ENCODE measurements at places on chromosomes 3 and 15.
A peak's percentile ranks its signal among the peaks of the same experiment; 100 is the strongest.

DNA sequence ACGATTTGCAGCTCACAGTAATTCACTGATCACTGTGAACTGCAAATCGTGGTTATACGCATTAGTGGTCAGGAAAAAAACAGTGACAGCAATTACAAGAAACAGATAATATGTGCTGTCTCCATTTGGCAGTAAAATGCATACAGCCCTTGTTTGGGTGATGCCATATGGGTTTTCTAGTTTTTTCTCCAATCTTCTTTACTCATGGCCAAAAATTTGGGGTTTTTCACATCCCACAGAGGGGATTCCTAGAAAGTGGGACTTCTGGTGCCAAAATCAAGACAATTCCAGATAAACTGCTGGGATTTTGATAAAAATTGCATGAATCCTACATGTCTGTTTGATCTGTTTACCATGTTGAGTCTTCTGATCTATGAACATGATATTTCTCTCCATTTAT lies 15.6 kb downstream of the NDN start:
- DNase-seq, result no peak

DNA sequence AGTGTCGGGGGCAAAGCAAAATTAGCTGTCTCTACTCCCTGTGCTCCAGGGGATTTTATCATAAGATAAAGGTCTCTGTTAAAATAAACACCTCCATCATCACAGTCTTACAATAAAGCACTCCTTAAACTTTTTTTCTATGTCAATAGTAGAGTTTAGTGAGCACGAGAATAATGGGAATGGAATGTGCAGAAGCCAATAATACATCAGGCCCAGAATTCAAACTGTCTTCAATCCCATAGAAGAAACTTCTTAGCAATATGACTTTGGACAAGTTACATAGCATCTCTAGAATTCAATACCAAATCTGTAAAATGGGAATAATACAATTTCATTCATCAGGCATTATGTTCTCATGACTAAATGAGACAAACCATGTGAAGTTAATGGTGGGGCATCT lies 49.0 kb upstream of the EPHA3 start:
- DNase-seq, result no peak

DNA sequence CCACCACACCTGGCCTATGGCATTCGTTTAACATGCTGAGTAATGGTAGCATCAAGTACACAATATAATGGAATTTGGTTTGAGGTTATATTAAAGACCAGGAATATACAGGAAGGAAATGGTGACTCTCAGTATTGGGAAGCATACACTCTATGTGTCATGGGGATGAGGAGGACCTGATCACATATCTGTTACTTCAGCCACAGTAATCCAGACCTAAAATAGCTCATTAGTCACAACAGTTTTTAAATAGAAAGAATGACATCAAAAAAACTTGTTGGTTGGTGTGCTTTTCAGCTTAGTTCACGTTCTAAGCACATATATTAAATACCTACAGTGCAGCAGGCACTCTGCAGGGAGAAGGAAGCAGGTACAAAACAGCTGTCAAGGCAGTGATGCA lies 52.5 kb upstream of the ATP2C1 start:
- DNase-seq, result no peak

DNA sequence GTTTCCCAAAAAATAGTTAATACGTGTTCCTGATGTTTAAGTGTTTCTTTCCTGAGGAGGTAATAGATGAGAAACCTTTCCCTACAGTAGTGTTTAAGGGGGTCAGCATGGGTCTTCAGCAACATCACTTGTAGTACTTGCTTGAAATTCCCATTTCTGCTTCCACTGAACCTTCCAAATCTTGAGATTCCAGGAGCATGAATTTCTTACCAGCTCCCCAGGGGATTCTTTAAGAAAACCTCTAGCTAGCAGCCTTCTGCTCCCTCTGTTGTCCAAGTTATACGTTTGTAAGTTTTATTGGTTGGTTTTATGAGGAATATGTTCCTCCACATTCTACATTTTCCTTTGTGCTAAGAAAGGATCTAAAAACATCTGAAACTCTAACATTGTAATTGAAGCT lies 38.2 kb upstream of the ACP3 start:
- no peak for DNase-seq

GRCh38 chr15:50378776-50379175 lies 23.8 kb upstream of the GABPB1 start:
- no peak for DNase-seq

- no peak for DNase-seq
Observed at GRCh38 chr15:69793431-69793780, 304.3 kb downstream of the TLE3 start.

DNA sequence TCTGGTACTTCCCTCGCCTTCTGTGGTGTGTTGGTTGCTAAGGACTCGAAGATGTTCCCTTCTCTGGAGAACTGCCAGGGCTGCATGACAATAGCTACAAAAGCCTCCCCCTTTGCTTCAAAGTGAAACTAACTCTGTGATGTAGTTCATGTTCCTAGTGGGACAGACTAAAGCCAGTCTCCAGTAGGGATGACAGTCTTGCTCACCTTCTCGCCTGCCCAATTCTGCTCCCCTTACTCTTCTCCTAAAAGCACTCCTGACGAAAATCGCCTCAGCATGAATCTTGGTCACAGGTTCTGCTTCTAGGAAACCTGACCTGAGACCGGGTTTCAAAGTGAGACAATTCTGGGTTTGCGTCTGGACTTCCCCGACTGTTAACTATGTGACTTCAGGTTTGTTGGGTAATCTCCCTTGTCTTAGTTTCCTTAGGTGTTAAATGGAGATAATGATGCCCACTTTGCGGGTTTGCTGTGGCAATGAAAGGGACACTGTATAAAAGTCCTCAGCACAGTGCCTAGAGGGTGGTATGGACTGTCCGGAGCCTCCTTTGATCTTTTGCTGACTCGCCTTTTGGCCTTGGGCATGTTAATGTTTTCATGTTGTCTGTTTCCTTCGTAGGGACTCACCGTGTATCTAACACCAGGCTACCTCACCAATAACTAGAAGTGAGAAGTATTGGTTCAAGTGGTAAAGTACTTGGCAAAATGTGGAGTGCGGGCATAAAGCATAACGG lies 24.9 kb upstream of the THRB start:
- DNase-seq, result peak; percentile 49

DNA sequence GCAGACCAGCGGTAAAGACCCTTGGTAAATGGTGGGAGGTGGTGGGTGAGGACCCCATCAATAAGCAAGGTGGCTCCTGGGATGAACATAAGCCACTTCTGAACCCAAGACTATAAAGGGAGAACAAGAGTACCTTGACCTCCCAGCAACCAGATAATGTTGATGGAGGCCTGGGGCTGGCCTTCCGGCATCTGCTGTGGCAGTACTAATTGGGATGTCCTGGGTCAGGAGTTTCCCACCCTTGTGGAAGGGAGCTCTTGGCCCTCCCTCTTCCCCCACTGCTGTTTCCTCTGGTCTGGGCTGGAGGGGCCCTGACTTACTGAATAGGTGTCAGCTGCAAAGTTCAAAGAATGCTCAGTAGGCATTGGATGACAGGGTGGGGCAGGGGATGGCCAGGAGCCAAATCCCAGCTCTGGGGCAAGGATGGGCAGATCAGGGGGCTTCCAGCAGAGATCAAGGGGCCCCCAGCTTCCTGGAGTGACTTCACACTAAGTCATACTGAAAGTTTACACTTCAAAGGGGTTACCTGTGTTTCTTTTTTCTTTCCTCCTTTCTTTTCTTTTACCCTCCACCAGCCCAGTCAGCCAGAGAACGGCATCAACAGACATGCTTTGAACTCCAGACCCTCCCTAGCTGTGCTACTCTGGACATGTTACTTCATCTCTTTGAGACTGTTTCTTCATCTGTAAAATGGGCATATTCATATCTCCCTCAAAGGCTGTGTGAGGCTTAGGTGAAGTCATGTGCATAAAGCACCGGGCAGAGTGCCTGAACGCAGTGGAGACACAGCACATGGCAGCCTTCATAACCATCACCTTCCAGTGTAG lies 1.5 kb downstream of the RBP1 start:
- no peak for DNase-seq

DNA sequence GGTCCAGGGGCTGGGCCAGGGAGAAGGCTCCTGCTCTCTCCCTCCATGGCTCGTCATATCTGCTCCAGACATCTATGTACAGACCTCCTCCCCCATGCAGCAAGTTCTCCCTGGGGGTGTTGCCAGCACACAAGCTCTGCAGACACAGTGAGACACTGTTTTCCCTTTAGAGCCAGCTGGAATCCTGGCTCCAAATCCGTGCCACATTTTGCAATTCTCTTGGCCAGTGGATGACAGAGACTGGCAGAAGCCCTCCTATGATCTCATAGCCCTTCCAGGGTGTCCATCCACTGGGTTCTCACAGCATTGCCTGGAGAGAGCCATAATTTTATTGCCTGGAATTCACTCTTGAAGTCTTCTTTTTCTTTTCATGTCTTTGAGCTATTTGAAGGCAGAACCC lies 203.9 kb downstream of the TLE3 start:
- no peak for DNase-seq

GRCh38 chr3:191030929-191031328 lies 168.1 kb upstream of the OSTN start:
- DNase-seq, result no peak

DNA sequence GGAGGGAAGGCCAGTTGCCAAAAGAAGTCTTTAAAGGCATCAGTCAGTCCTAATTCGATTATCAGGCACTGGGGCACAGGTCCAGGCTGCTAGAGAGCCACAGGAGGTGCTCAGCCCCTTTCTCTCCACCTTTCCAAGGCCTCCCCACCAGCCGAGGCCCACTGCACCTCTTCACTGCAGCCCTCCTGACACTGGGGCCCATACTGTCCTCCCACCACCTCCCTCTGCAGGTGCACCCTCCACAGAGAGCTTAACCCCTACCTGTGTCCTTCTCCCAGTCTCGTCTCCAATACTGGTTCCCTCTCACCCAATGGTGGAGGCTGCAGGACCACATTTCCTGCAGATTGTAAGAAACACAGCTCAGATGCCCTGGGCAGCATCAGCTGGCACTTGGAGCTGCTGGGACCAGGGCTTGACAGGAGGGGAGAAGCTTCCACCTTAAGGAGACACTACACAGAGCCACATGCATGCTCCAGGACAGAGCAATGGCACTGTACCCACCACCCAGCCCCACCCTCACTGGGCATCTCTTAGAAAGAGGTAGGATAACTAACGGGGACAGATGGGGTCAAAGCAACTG lies 81.6 kb upstream of the PRR20G start:
- no peak for DNase-seq

GRCh38 chr3:66269411-66269810 lies 48.6 kb downstream of the SLC25A26 start:
- DNase-seq, result no peak

DNA sequence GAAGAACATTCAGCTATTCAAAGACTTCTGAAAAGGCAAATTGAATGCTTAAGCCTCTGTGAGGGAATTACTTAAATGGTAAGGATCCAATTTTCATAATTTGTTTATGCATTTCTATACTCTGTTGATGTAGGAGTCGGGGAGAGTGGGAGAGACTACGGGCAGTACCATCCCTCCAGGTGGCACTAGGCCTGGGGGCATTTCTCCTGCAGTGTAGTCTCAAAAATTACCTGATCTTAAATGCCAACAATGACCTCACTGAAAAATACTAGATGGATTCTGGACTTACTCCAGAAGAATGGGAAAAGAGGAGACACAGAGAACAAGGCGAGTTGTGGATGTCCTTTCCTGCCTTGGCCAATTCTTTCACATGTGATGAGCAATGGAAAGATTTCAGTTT lies 77.8 kb upstream of the PLXND1 start:
- no peak for DNase-seq

GRCh38 chr15:69072906-69073305 lies 58.4 kb downstream of the NOX5 start:
- DNase-seq, result no peak

GRCh38 chr3:97952280-97952679 lies 20.0 kb downstream of the RIOX2 start:
- no peak for DNase-seq

DNA sequence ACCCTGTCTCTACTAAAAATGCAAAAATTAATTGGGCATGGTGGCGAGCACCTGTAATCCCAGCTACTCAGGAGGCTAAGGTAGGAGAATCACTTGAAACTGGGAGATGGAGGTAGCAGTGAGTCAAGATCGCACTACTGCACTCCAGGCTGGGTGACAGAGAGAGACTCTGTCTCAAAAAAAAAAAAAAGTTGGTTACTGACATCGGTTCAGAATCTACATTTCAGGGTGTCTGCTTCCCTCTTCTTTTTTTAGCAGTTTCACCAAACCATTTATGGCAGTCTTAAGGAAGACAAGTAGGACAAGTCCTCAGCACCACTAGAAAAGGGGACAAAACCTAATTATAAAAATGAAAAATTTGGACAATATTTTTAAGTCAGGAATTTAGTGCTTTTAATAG lies 3.3 kb upstream of the USP4 start:
- DNase-seq, result no peak

DNA sequence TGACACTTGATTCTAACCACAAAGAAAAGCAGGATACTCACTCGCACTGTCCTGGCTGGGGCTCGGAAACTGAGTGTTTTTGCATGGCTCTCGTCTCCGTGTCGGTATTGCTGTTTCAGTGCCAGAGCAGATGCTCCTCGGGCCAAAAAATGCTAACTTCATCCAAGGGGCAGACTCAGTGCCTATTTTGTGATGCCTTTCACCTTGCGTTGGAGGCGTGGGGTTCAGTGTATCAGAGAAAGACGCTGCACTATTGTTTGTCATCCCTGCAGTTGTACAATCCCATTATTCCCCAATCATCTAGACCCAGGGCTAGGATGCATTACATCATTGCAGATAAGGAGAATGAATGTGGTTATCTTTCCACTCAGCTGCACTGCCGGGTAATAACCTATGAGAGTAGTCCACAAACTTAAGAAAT lies 1.4 kb downstream of the CACNA2D3 start:
- no peak for DNase-seq

GRCh38 chr15:76642671-76643070 lies 262.5 kb downstream of the SCAPER start:
- DNase-seq, result no peak

DNA sequence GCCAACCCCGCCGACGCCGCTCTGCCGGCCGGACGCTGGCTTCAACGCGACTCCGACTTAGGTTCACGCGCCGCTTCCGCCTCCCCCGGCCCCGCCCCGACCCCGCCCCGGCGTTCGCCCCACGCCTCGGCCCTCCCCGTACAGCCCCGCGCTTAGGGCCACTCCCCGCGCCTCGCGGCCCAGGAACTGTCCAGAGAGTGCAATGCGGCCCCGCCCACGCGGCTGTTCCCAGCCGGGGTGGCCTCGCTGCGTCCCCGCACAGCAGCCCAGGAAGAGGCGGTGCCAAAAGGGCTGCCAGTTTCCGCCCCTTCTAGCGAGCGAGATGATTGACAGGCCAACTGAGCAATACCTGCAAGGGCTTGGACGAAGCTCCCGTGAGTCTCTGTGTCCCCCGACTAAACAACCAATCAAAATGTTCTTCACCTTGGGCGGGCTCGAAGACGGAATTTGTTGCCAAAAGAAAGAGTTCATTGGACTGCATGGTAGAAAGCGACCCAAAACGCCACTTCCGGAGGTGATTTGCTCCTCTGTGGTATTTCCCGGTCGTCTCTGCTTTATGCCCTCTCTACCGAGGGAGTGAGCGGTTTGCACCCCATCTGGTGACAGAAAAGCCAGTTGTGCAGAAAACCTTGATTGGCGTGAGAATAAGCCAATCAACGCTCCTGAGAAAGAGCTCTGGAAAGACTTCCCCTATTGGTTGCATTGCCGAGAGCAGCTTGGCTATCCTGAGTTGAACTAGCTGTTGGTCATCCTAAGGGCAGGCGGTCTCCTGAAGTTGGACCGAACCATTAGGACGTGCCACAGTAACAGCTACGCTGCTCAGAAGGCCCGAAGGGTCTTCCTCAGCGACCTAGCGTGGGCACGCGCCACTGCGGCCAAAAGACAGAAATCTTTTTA lies at the start of gene UBP1:
TSS of gene UBP1 (minus strand) at position 78 of the 897 bp plus-strand sequence. CDS start 557 bp downstream, outside the sequence.
- DNase-seq, result peak; percentile 99

GRCh38 chr15:78866803-78867202 lies 5.9 kb upstream of the MORF4L1 start:
- no peak for DNase-seq

Data from germinal center (tissue), 1 donor.